ENCODE measurements at places on chromosomes 11 and 22.

DNA sequence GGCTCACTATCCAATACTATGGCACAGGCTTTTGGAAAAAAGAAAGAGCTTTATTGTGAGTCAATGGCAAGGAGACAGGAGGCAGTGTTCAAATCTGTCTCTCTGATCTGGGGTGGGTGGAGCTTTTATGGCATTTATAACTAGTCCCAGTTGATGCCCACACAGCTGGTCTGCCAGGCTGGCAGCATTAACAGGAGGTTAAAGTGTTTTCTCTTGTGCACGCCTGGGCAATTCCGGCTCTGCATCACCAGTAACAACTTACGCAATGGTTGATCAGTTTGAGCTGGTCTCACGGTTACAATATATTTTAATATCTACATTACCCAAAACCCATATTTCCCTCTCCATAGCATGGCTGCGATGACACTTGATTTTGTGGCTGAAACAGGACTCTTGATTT, 15.1 kb upstream of the SMIM38 start:
- no peak for DNase-seq

DNA sequence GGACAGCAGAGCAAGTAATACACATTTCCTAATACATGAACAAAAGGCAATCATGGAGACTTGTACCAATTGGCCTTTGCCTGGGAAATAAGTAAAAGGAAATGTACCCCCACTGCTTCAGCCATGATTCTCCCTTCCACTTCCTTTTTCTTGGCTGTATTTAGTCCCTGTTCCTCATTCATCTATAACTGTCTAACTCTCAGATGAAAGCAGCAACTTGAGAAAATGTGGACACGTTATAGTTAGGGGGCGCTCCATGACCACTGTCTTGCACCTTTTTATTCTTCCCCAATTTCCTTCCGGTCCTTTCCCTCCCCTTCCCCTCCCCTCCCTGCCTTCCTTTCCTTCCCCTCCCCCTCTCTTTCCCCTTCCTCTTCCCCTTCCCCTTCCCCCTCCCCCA, 61.3 kb upstream of the BARX2 start:
- no peak for DNase-seq

DNA sequence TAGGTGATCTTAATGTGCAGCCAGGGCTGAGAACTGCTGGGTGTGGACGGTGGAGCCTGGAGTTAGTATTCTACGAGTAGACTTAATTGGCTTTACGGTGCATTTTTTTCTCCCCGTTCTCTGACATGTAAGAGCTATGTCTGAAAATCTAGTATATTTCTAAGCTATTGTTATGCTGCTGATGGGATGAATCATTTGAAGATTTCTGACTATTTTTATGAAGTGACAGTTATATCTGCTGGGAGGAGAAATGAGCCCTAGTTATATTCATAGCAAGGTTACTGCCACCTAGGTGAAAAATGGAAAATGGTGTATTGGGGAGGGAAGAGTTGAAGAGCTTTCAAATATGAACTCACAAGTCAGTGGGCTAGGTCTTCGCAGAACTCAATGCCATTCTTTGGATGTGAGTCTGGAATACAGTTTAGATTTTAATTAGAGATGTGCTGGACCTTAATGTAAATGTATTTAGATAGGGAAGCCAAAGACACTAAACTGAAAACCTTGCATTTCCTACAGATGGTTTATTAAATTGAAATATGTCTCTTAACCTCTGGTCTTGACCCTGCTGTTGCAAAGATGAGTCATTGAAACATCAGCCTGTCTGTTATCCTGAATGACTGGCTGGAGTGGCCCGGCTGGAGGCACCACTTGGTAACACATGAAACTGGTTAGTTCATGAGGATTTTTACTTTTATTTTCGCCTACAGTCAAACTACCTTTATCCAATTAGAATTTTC, 293.7 kb downstream of the DDX10 start:
- no peak for DNase-seq

DNA sequence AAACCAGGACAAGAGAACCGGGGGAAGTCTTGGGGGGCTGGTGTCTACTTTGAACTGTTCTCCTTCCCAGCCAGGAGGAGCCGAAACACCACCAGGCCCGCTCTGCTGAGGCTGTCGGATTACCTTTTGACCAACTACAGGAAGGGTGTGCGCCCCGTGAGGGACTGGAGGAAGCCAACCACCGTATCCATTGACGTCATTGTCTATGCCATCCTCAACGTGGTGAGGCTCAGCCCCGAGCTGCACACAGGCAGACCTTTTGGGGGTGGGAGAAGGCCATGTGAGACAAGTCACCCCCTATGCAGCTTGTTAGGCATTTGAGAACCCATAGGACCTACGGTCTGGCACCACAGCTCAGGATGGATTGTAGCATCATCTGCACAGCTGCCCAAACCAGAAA, 2.8 kb downstream of the HTR3A start:
- DNase-seq = no peak

DNA sequence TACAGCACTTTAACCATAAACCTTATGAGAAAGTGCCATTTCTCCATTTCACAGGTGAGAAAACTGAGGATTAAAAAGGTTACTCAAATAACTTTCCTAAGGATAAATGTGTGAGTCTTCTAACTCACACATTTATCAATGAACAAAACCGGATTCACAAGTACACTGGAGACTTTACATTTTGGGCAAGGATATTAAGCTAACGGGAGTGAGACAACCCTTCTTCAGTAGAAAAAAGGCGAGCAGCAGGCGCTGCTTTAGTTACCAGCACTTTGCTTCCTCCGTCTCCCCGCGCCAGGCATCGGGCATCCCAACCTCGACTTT, 356 bp upstream of the TTC12 start:
- no peak for DNase-seq

DNA sequence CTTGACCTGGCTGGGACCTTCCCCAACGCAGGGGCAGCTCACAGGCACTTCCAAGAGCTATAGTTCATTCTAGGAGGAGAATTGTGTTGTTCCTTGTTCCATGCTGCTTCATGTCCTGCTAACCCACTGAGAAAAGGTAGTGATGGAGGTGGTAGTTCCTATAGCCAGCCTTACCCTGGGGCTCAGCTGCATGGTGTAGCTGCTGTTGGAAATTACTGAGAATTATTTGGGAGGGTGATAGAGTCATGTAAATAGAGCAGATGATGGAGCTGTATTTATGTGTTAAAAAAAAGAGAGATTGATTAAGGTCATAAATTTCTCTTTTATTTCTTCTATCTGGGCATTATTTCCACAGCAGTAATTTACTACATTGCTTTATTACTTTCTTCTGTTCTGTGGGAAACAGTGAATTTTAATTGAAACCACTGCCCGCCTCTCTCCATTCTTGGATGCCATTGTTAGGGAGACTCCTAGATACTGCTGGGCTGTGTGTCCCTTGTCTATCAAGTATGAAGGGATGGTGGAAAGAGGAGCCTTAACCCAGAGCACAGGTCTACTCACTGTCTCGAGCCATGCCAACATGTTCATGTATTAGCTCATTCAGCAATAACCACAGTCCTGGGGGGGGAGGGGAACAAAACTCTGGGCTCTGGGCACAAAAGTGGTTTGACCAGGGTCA, 309.2 kb downstream of the FAT3 start:
- DNase-seq = no peak

DNA sequence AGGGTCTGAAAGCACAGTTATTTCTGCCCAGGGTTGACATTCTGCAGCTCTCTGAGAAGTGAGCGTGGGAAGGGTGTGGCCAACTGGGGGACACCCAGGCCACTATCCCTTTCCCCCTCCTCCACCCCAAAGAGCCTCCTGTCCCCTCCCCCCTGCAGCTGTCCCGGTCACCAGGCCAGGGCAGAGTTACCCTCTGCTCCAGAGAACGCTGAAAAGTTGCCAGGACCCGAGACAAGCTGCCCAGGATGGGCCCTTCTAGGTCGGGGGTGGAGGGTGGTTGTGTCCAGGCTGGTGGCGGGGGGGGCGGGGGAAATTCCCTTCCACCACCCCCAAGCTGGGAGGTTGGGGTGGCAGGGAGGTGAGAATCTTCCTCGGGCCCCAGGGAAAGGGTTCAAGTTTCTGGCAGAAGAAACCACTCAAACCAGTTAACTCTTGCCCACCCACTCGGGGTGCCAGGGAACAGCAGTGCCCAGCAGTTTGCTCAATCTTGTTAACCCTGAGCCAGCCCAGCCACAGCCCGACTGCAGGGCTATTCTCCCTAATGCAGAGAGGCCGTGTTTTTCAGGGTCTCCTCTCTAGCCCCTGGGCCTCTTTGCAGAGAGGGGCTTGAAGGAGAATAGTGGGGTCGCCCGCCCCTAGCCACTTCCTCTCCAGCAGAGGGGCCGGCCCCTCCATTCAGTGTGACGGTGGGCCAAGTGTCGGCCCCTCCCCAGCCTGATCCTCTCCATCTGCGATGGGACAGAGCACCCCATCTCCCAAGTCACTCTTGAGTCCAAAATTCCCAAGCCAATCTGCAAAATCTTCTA, 697 bp downstream of the LGALS1 start:
- no peak for DNase-seq

- DNase-seq = peak; percentile 63
Observed at GRCh38 chr11:62013537-62014476, 46.4 kb upstream of the FTH1 start.

DNA sequence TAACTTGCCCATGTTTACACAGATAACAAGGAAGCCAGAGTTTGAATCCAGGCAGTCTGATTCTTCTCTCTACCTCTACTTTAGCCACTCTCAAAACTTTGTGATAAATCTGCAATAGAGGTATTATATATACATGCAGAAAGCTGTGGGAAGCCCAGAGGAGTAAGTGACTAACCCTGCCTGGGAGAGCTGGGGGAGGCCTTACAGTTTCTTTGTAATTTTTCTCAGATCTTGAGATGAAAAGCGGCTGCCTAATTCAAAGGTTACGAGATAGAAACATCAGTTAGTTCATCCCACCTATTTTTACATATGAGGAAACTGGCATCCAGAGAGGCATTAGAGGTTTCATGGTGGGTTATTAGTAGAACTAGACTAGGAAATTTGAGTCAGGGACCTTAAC, 4.9 kb downstream of the STIM1 start:
- no peak for DNase-seq
